Stimulated activated CD4-positive, alpha-beta T cell treated with anti-CD3 and anti-CD28 coated beads, Interleukin-2, amount 100 ng/mL, for 24 hours (primary cell): ENCODE measurements at places on chromosomes 2 and 18.

- DNase-seq: no peak
Observed at GRCh38 chr2:20543469-20544152, 96.7 kb downstream of the RHOB start.

GRCh38 chr2:223081789-223082188 is 29.8 kb downstream of the KCNE4 start:
- DNase-seq: no peak

DNA sequence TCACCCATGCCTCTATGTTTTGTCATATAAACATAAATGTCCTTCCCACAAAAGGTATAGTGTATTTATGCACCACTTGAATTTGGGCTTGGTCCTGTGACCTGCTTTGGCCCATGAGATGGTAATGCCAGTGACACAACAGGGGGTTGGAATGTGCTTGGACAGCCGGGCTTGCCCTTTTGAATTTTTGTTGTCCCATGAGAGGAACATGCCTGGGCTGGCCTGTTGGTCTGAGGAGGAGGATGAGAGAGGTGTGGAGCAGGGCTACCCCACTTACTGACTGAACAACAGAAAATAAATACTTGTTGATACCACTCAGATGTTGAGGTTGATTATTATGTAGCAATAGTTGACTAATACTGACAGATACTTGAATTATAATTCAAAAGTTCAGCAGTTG is 63.2 kb upstream of the TCF4 start:
- DNase-seq: no peak

GRCh38 chr2:207603486-207603885 is 21.7 kb downstream of the METTL21A start:
- DNase-seq: no peak

- DNase-seq: no peak
Observed at GRCh38 chr2:86029873-86030272, 75.8 kb downstream of the POLR1A start.

GRCh38 chr2:109342930-109343329 is 213.9 kb downstream of the SH3RF3 start:
- DNase-seq: no peak

DNA sequence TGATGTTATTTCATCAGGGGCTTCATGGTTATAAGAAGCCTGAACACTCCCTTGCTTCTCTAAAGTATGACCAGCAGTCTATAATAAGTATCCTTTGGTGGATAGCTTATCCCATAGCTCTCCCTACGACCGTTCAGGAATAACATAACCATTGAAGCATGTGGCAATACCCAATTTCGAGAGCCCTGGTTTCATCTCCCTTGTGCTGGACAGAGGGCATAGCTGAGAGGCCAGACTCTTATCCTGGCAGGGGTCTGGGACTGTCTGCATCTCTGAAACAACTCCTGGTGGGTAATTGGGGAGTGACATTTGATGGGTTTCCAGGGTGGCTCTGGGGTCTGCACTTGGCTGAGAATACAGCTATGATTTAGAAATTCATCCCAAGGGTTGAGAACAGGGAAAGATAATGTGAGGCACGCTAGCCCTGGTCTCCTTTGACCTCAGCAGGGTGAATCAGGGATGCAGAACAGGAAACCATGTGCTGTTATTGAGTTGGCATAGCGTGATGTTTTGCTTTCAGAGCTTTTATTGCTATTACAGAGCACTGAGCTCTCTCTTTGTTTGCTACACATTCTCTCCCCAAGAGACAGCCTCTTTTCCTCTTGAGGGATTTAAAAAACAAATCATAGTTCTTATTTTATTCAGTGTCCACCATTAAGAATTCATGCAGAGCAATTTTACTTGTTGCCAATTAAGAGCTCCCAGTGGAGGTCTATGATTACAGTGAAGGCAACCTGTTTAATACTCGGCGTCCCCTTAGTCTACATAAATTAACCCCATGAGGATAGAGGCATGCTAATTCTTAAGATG is 274.5 kb downstream of the NCKAP5 start:
- no peak for DNase-seq

- no peak for DNase-seq
Observed at GRCh38 chr2:46913471-46914381, 1.9 kb downstream of the MCFD2 start.

GRCh38 chr2:68390586-68390985 is 25.5 kb downstream of the PLEK start:
- no peak for DNase-seq

DNA sequence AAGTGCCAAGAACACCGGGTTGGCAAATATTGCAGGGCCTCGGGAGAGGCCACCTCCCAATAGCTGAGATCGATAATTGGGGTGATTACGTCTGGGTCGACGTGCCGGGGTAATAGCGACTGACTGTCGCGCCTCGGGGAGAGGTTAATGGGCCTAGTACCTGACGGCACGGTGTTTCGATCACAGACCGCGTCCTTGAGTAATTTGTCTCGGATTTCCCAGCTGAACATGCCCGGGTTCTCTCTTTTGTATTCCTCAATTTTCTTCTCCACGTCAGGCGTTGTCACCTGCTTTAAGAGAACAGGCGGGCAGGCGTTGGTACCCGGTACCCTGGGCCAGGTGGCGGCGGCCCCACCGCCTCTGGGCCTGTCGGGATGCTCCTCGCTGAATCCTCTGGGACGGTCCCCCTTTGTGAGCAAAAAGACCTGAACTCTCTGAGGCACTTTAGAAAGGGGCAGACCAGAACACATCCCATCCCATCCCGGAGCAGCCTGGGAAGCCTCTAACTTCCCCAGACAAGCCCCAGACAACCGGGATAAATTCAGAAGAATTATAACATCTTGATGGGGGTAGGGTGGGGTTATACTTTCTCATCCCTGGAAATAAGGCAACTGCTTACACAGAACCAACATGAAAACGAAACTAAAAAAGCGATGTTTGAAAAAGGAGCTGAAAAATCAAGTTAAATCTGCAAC is 3.3 kb downstream of the PAX3 start:
- no peak for DNase-seq

DNA sequence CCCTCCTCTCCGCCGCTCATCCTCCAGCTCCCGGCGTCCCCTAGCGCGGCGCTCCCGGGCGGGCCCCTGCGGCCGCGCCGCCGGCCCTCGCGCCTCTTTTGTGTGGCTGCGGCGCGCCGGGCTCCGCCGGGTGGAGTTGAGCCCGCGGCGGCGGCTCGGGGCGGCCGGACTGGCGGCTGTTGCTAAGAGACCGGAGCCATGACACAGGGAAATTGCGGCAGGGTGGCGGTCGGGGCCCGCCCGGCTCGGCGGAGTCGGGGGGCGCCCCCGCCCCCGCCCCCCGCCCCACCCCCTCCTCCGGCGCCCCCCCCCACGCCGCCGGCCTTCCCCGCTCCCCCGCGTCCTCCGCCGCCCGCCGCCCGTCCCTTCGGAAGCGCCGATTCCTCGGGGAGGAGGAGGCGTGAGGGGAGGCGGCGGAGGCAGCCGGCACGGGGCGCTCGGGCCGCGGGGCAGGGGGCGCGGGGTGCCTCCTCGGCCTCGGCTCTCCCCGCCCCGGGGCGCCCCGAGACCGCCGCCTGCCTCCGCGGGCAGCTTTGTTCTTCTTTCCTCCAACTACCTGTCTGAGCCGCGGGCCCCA is at the start of gene TMEM200C:
TSS of gene TMEM200C (minus strand) at position 224 of the 577 bp plus-strand sequence. CDS start 3,459 bp downstream, outside the sequence.
- DNase-seq: no peak

DNA sequence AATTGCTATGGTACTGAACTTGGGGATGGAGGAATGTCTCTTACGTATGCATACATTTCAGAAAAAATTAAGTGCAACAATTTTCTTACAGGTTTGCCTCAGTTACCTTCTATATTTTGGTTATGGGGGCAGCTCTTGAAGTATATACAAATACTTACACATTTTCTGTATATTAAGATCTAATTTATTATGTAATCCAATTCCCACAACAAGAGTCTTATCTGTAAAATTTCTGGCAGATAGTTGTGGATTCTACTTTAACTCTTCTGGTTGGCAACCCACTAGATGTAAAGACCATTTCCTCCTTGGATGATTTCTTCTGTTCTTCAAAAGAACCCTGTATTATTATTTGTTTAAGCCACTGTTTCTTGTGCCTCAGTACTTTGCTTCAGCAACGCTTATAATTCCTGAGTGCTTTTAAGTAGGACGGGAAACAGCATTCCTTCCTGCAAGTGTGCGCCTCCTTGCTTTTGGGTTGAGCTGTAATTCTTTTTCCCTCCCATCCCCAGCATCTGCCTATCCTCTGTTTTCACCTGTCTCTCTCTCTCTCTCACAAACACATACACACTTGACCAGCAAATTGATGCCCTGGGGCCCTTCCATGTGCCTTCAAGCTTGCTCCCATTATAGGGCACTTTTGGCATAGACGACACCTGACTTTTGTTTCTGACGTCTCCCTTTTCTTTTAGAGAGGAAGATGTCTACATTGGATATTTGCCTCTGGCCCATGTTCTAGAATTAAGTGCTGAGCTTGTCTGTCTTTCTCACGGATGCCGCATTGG is 61.4 kb downstream of the ACSL3 start:
- DNase-seq: no peak

DNA sequence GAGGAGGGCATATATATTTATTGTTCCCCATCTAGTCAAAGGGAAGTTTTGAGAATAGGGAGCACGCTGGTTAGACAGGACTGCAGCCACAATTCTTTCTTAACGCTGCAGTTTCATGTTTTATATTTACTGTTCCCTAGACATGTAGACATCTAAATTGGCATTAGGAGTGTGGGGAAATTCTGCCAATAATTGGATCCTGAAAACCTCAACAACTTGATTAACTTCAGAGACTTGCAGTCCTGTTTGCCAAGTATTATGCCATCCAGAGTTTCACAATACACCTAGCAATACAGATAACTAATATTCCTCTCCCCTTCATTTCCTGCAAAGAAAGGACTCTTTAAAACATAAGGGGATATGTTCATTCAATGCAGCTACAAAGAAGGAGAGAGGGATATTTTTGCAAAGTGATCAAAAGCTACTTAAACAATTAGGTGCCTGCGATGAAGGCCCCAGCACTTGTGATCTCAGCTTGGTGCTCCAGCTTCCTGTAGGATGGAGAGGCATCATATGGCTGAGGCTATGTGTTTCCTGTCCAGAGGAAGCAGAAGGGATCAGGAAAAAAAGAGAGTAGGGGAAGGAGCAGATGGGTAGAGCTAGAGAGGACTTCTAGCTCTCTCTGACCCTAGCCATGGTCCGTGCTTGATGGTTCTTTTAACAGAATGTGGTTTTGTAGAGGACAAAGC is 264.4 kb downstream of the MTX2 start:
- no peak for DNase-seq

DNA sequence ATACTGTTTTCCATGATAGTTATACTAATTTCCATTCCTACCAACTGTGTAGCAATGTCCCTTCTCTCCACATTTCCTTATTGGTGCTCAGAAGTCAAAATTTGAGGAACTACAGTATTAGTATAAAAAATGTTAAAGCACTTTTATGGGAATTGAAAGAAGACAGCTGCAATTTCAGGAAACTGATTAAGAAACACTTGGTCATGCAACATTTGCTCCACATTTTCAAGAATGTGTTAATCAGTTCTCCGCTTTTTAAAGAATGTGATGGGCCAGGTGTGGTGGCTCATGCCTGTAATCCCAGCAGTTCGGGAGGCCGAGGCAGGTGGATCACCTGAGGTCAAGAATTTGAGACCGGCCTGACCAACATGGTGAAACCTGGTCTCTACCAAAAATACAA is 33.6 kb upstream of the MGAT4A start:
- no peak for DNase-seq

DNA sequence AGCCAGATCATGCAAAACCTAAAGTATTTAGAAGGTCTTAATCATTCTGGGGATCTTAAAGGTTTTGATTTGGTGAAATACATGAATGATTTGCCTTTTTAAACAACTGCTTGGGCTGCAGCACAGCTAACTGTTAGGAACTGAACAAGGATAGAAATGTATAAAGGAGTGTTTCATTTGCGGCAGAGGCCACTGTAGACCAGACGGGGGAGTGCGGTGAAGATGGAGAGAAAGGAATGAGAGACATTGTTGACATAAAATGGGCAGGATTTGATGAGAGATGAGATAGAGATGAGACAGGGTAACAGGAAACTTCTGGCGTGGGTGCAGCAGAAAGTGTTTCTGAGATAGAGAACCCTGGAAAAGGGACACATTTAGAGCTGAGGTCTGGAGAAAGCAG is 308.1 kb downstream of the TMX3 start:
- no peak for DNase-seq

- DNase-seq: no peak
Observed at GRCh38 chr18:47397671-47398319, 146.3 kb upstream of the SKOR2 start.

DNA sequence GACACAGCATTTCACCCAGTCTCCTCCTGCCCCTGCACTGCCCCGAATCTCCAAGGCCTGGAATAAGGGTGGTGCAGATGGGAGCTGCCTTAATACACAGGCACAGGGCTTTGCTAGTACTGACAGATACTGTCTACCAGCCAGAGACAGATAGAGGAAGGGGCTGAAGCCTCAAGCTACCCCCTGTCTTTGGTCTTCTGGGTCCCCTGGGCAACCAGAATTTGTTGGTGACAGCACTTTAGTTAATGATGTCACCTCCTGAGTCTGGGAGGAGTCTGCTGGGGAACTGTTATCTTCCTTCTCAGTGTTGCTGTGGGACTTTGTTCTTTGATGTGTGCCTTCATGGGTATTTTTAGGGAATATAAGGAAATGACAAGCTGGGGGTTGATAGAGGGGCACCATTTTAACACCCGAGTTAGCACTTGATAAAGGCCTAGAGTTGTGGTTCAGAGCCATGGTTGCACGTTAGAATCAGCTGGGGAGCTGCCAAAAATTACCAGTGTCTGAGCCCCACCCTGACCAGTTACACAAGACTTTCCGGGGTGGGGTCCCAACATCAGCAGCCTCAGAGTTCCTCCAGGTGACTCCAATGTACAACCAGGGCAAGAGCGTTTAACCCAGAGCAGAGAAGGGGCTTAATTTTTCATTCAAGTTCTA is 136.8 kb downstream of the SMAD7 start:
- peak; percentile 37 for DNase-seq

DNA sequence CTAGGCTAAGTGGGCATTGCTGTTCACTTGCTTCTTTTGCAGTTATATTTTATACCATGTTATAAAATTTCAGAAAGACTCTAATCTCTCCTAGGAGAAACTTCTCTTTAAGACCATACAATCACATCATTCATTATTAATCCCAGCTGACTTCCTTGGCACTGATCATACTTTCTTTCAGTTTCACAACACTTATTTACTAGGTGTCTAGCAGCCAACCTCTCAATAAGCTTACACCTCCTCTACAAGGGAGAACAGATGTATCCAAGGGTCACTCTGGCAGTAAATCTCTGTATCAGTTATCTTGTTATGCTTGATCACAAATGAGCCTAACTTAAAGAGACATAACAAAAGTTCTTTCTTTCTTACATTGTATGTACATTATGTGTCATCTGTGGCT is 69.8 kb upstream of the EPB41L5 start:
- no peak for DNase-seq

- DNase-seq: no peak
Observed at GRCh38 chr2:240250985-240251847, 110.8 kb upstream of the OTOS start.
